Stimulated activated CD4-positive, alpha-beta T cell treated with anti-CD3 and anti-CD28 coated beads, Interleukin-4, amount 100 ng/mL, for 4 hours (primary cell): ENCODE measurements at places on chromosomes 7 and 10.

DNA sequence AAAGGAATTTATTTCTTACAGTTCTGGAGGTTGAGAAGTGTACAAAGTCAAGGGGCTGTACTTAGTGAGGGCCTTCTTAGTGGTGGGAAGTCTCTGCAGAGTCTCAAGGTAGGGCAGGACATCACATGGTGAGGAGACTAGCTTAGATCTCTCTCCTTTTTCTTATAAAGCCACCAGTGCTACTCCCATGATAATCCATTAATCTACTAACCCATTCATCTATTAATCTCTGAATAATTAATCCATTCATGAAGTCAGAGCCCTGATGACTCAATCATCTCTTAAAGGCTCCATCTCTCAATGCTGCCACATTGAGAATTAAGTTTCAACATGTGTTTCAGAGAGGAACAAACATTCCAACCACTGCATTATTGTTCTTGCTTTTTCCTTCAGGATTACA is 64.4 kb upstream of the CSTF2T start:
- DNase-seq = no peak

GRCh38 chr10:12349629-12350166 is 351 bp downstream of the CAMK1D start:
- DNase-seq = no peak

DNA sequence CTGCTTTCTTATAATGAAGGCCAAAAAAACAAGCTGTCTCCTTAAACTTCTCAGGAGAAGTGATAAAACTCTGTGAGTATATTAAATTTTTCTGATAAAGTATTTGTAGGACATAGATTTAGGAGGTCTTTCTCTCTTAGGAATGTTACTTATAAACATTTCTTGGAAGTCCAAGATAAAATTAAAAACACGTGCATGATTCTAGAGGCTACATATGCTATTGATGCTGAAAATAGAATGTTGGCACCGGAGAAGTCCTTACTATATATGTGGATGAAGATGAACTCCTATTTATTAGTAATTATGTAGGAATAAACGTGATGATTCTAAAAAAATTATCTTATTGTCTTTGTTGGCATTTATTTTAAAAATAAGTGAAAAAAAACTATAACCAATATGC is 241.3 kb upstream of the LRRTM3 start:
- DNase-seq = no peak

GRCh38 chr10:125151170-125151552 is 9.2 kb downstream of the CTBP2 start:
- no peak for DNase-seq

GRCh38 chr7:79593866-79594301 is 140.4 kb upstream of the MAGI2 start:
- DNase-seq = no peak

DNA sequence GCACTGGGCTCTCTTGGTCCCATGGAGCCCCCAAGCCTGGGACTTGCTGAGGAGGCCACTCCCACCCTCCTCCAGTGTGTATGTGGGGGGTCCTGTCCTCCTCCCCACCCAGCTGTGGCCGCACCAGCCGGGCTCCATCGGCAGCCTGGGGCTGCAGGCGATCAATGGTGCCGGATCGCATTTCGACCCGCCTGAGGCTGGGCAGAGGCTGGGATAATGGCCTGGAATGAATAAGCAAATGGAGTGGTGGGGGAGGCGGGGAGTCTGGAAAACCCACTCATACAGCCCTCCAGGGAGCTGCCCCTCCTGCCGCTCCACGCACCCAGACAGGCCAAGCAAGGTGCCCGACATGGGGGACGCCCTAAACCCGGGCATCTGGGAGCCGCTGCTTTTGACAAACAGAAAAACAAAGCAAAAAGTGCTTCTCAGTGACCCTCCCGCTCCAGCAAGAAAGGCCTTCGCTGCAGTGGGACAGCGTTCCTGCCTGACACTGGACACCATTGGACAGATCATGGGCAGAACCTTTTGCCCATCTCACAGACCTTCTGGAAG is 160.5 kb downstream of the NRF1 start:
- DNase-seq = no peak

GRCh38 chr7:171364-171904 is 20.9 kb upstream of the FAM20C start:
- DNase-seq = no peak

DNA sequence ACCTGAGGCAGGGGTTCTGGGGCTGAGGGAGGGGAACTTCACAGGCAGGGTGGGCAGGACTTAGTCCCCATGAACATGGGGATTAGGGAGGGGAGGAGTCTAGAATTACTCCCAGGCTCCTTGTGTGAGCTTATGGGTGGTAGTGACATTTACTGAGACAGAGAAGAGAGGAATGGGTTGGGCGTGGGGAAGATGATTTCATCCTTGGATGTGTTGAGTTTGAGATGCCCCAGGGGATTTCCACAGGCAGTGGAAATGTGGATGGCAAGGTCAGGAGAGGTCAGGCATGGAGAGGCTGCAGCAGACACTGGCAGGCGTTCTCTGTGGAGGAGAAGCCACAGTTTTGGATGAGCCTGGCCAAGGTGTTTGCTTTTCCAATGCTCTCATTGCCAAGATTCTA is 26.4 kb upstream of the GSDME start:
- DNase-seq = no peak

- no peak for DNase-seq
Measured at GRCh38 chr10:119209736-119210355, 2.5 kb downstream of the GRK5 start.

DNA sequence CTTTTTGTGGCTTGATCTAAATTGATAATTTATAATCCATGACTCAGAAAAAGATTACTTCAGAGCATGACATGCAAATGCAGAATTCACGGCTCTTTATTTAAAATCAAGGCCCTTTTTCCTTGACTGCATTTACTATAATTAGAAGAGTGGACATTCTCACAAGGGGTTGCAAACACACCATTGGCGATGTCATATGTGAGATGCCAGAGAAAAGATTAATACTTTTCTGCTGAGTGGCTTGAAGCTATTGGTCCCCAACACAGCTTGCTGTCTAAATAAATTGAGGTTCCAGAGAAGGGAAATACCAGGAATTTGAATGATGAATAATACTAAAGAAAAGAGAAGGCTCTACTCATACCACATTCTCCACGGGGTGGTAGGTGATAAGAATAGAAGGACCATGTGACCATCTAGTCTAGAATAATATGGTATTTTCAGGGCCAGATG is 78.7 kb upstream of the ARID5B start:
- DNase-seq = no peak

GRCh38 chr10:114166043-114166442 is 8.0 kb downstream of the CCDC186 start:
- DNase-seq = no peak

DNA sequence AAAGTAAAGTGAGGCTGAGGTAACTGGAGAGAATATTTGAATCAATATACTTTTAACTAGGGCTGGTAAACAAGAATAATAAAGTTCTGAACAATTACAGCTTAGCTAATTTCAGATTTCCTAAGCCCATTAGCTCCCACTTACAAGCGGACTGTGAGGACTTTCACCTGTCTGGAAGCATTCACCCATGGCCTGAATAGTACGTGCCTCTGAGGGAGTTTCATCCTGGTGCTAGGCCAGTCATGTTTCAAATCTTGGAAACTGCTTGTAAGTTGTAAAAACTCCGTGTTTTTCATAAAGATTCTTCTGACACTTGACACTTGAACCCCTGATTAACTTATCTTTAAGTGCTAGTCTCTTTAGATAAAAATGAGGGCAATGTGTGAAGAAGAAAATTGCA is 975.2 kb upstream of the GHITM start:
- DNase-seq = no peak
